NCI-H526 treated with DMSO at 0.1 percent for 48 hours (cell line): ENCODE measurements at places on chromosomes 1 and 21.

DNA sequence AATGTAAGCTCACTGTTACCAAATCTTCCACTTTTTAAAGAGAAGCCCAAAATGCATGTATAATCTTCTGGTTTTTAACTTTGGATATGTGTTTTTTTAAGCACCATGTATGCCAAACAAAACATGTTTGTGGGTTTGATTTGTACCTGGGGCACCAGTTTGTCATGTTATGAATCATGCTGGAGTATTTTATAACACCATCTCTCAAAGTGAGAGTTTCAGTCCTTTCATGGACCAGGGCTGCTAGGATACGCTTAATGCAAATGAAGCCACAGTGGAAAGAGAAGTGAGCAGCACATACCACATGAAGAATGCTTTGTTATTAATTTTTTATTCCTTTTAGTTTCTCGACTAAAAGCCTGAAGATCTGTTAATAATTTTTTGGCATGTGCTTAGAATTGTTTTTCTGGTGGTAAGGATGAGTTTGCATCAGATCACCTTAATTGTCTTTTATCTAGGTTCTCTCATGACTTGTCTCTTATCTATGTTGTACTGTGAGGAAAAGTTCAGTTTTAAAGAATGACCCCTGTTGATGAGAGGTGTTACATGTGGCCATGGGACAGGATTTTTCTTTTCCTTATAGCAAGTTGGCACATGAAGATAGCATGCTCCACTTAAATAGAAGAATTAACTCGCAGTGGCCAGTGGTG is 2.0 kb upstream of the RABGAP1L start:
- peak; percentile 42 for DNase-seq

DNA sequence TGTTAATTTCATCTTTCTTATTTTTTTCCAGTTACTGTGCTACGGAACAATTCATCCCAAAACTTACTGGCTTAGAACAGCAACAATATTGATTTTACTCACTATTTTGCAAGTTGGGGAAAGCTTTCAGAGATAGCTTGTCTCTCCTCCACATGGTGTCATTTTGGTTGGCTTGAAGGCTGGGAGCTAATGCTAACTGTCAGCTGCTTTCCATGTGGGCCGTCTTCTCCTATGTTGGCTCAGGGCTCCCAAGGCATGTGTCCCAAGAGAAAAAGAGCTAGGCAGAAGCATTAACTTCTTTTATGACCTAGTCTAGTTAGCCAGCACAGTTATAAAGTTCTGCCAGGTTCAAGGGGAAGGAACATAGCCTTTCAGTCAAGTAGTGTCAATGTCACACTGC is 33.9 kb upstream of the CASQ2 start:
- no peak for DNase-seq

- no peak for DNase-seq
Observed at GRCh38 chr1:44678120-44678519, 3.6 kb downstream of the ARMH1 start.

- peak; percentile 79 for DNase-seq
Observed at GRCh38 chr1:182784556-182785171, 4.9 kb upstream of the NPL start.

- peak; percentile 50 for DNase-seq
Observed at GRCh38 chr1:110524311-110525248, 5.6 kb upstream of the KCNA10 start.

- no peak for DNase-seq
Observed at GRCh38 chr21:20971296-20971921, 26.8 kb upstream of the NCAM2 start.

DNA sequence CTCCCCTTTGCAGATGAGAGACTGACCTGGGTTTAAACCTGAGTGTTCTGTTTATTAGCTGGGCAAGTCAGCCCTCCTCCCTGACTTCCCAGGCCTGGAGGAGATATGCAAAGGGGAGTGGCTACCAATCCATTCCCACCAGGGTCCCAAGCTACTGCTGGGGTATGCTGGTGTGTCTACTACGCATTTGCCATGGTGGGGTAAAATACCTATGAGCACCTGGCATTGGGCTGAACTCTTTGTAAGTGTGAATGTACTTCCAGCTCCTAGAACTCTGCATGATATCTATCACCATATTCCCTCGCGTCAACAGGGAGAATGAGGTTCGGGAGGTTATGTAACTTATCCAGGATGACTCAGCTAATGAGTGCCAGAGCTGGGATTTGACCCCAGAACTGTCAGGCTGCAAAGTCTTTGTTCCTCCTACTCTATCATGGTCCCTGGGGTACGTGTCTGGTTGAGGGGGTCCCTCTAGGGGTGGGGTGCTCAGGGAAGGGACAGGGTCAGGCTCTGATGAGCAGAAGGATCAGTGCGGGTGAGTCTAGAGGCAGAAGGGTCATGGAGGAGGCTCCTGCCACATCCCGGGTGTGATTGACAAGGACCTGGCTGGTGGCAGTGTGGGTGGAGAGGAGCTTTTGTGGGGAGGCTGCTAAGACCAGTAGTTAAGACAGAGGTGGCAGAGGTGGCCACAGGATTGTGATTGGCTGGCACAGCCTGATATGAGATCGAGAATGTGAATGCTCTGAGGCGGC is 16.7 kb downstream of the AMPD2 start:
- no peak for DNase-seq

DNA sequence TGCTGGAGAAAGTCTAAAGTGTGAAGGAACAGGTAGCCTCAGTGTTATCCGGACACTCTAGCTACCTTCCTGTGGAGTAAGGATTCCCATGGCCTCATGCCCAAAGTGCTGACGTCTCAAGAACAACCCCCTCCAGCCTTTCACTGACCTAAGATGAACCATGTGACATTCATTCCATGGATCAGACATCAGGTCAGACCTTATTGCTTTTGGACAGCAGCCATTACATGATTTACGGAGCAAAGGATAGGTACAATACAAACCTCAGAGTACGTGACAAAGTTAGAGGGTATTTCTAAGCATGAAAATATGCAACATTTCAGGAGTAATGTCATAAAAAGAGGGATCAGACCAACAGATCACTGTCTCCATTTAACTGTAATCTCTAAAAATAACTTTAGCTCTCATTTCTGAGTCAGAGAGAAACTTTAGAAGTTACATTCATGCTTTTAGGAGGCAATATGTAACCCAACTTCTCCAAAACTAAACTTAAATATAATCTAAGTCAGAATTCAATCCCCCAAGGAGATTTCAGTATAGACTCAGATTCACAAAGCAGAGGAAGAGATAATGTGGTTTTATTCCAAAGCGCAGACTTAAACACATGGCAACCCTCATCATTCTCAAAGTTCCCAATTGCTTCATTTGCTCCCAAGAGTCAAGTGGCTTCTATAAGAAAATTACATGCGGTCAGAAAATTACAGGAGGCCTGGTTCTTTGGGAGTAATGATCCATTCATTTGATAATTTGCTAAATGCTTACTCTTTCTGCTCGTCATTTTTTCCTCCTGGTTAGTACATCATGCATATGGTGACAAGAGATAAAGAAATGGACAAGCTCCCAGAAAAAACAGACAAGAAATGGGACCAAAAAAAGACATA is 280.4 kb downstream of the SETD4 start:
- no peak for DNase-seq

GRCh38 chr1:5296095-5296494 is 641.7 kb downstream of the AJAP1 start:
- no peak for DNase-seq

DNA sequence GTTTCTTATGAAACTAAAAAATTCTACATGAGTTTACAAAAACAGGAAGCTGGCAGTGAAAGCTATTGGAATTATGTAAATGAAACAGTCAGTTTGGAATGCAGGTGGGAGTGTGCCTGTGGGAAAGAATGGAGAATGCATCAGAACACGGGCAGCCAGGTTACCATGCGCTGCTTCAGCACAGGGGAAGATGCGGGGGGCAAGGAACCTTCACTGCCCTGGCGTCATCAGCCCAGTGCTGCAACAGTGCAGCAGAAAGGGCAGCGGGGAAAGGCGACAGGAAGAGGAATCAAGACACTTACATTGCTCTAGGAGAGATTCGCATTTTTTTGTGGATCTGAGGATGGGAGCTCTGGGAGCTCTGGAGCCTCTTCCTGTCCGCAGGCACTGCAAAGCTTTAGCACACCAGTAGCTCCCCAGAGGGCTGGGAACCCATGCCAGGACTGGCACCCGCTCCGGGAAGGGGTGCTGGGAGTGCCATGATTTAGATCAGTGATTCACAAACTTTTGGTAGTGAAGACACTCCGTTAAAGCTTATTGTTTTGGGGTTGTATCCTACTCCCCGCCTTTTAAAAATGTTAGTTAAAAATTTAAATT is 64.1 kb upstream of the WDR26 start:
- DNase-seq: no peak

DNA sequence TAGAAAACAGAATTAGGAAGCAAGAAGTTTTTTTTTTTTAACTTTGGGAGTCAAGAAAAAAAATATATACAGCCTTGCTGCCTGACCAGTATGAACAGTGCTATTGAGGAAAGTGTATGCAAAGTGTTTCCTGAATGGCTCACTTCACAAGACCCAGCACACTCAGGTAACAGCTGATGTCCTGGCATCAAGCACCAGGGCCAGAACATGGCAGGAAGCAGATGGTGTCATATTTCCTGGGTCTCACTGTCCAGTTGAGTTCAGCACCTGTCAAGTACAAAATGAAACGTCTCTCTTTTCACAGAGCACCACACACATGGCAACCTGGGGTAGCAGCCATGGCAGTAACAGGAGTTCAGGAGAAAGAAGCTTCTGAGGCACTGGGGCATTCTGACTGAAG is 372.3 kb downstream of the TTLL7 start:
- peak; percentile 22 for DNase-seq

- no peak for DNase-seq
Observed at GRCh38 chr21:38342739-38343138, 85.9 kb downstream of the KCNJ15 start.

DNA sequence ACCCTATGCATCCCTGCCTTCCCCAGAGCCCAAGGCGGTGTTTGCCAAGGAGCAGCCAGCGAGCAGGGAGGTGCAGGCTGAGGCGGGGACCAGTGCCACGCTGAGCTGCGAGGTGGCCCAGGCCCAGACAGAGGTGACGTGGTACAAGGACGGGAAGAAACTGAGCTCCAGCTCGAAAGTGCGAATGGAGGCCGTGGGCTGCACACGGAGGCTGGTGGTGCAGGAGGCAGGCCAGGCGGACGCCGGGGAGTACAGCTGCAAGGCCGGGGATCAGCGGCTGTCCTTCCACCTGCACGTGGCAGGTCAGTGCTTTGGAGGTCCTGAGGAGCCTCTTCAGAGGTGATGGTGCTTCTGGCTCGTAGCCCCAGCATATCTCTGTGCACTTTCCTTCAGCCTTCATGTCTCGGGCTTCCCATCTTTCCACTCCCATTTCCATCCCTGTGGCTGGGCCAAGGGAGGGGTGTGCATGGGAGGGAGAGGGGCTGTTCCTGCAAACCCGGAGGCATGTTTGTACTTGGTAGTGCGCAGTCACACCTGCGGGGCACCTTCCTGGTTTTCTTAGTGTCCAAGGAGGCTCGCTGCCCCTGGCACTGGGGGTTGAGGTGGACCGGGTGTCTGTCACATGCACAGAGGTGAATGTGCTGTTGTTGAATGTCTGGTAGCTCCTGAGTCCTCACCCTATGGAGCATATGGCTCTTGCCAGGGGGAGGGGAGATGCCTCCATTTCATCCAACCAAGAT is 56.4 kb downstream of the OBSCN start:
- DNase-seq: no peak

GRCh38 chr1:48391926-48392325 is 80.1 kb downstream of the SPATA6 start:
- no peak for DNase-seq

DNA sequence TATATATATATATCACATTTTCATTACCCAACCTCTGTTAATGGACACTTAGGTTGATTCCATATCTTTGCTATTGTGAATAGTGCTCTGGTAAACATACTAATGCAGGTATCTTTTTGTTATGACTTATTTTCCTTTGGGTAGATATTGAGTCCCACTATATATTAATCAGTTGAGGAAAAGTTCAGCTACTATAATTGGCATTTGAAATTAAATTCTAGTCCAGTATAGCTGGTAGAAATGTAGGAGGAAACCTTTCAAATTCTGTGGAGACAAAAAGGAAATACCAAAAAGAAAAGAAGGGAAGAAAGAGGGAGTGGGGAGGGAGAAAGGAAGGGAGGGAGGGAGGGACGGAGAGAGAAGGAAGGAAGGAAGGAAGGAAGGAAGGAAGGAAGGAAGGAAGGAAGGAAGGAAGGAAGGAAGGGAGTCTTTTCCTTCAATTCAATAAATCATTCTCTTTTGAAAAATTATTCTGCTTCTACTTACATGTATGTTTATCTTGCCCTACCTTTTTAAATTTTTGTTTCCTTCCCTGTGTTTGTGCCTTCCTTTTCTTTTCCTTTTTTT is 311.9 kb downstream of the TPR start:
- no peak for DNase-seq

DNA sequence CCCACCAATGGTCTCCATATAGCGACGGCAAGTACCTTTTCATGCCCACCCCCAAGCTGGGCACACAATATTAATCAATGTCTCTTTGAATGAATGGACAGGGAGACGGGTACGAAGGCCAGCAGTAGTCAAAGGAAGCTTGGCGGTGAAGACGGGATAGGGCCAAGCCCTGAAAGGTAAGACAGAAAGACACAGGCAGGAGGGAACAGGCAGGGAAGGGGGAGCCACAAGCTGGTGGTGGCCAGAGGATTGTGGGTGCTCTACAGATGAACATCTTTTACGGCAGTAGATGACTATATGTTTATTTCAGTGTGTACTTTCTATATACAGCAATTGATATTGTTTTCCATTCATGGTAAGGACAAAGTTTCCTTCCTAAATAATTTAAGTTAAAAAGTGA is 16.3 kb downstream of the CAPZB start:
- no peak for DNase-seq

- no peak for DNase-seq
Observed at GRCh38 chr1:61313906-61314422, 231.6 kb downstream of the NFIA start.

- no peak for DNase-seq
Observed at GRCh38 chr1:245458234-245458633, 303.4 kb downstream of the KIF26B start.

- no peak for DNase-seq
Observed at GRCh38 chr1:8639148-8639547, 178.3 kb downstream of the RERE start.
